Jurkat, Clone E6-1 (cell line): ENCODE measurements at places on chromosomes 16 and 17.

DNA sequence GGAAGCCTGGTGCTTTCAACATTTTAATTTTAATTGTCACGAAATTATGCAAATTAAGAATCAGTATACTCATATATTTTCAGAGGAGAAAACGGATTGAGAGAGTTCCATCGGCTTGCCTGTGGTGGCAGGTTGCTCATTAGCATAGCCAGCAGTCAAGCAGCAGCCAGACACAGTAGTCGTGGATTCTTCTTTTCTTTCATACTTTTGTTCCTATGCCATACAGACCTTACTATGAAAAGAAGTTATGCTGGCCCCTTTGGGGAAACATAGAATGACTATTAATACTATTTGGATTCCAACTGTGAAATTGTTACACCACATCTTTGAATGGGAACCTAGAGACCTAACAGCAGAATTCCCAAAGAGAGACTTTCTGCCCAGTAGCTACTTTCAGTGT, 617.7 kb upstream of the CA10 start:
- no peak for DNase-seq

GRCh38 chr17:67157732-67158639, 87.0 kb downstream of the HELZ start:
- DNase-seq: no peak

GRCh38 chr17:30278032-30278431, 13.7 kb downstream of the BLMH start:
- no peak for DNase-seq

DNA sequence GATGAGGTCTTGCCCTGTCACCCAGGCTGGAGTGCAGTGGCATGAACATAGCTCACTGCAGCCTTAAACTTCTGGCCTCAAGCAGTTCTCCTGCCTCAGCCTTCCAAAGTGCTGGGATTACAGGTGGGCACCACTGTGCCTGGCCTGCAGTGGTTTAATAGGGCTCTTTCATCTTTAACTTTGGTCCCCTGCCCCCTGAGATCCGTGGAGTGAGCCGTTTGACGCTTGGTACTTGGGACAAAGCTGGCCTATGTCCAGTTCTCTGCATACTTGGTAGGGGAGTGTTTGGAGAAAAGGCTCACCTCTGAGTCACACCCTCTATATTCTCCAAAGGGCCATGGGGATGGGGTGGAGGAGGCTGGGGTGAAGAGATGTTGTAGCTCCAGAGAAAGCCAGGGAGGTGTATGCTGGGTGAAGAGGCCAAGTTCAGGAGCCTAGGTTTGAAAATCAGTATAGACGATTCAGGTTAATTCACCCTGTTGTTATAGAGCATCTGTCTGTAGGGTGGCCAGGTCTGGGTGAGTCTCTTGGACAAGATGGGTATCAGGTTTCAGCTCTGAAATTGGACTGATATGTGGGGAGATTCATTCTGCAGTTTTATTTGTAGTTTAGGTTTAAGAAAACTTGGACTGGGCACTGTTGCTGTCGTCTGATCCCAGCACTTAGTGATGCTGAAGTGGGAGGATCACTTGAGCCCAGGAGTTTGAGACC, 17.6 kb downstream of the ABCC1 start:
- no peak for DNase-seq

GRCh38 chr17:56028837-56029236, 124.4 kb upstream of the ANKFN1 start:
- DNase-seq: no peak

- DNase-seq: no peak
Observed at GRCh38 chr16:53865494-53865863, 161.5 kb downstream of the FTO start.

DNA sequence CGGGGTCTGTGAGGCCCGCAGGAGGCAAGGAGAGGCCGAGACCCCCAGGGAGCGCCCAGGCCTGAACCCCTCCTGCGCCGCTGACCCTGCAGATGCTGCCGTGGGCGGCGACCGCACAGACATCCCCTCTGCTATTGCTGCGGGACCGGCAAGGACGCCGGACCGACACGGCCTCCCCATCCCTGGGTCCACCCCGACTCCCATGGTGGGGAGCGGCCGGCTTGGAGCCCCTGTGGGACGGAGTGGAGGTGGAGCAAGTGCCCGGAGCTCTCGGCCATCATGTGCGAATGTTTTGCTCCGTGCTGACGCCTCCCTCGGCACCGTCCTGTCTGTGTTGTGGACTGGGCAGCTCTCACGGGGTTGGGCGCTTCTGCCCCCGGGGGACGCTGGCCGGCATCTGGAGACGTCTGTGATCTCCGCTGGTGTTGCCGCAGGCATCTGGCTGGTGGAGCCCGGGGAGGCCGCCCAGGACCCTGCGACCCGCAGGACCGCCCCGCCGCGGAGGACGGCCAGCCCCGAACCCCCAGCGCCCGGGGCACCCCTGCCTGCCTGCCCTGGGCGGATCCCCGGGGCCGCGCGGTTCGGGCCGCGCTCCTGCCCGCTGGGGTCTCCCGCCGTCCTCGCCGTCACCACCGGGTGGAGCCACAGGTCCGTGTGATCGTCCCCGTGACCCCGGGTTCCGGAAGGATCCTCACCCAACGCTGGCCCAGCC, 12.8 kb upstream of the GNG13 start:
- DNase-seq: no peak

DNA sequence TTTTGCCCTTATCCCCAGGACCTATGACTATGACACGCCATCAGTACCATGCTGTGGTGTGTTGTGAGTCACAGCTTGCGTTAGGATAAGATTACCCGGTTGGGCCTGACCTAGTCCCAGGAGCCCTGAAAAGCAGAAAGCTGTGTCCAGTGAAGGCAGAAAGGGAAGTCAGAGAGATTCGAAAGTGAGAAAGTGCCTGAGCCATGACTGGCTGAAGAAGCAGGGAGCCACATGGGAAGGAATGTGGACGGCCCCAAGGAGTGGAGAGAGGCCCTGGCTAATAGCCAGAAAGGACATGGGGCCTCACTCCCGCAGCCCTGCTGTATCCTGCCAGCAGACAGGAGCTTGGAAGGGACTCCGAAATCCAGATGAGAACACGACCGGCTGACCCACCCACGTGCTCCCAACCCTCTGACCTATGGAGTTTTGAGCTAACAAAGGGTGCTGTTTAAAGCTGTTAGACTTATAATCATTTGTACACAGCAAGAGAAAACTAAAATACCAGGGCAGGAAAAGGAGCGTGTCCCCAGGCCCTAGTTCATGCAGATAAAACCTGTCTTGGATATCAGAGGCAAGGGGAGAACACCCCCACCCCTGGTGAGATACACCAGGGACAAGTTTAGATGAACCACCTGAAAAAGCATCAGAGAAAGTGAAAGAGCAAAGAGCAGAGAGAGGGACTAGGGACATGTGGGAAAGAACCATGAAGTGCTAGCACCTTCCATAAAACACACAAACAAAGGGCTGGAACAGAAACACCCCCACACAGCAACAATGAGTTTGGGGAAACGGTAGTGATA, 115.3 kb downstream of the SLC39A11 start:
- DNase-seq: no peak

DNA sequence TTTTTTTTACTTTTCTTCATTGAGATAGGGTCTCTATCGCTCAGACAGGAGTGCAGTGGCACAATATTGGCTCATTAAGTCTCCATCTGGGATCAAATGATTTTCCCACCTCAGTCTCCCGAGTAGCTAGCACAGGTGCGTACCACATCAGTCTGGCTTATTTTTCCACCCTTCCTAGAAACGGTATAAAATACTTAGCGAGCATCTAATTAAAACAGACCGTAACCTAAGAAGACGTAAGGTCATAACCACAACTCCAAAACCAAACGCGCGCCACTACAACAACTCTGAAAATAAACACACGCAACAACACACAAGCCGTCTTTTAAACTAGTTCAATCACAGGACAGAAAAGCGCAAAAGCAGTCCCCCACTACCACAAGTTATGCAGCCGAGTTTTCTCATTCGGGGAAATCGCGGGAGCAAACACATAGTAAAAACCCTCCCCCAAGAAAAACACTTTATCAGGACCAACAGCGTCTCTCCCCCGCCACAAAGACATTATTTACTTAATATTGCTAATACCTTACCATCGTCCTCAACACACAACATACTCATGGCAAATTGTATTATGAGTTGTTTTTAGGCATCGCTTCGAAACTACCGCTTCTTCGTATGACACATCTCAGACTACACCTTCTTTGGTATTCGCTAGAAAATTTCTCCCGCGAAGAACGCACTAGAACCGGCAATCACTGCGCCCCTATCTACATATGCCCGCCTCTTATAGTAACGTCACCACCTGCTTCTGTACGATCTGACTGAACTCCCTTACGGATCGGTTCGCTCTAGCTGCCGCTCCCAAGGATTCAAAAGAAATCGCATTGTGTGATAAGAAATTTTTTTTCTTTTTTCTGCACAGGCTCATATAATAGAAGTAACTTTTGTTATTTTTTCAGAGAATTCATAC, 32.8 kb downstream of the TEX14 start:
- DNase-seq: peak; percentile 93

DNA sequence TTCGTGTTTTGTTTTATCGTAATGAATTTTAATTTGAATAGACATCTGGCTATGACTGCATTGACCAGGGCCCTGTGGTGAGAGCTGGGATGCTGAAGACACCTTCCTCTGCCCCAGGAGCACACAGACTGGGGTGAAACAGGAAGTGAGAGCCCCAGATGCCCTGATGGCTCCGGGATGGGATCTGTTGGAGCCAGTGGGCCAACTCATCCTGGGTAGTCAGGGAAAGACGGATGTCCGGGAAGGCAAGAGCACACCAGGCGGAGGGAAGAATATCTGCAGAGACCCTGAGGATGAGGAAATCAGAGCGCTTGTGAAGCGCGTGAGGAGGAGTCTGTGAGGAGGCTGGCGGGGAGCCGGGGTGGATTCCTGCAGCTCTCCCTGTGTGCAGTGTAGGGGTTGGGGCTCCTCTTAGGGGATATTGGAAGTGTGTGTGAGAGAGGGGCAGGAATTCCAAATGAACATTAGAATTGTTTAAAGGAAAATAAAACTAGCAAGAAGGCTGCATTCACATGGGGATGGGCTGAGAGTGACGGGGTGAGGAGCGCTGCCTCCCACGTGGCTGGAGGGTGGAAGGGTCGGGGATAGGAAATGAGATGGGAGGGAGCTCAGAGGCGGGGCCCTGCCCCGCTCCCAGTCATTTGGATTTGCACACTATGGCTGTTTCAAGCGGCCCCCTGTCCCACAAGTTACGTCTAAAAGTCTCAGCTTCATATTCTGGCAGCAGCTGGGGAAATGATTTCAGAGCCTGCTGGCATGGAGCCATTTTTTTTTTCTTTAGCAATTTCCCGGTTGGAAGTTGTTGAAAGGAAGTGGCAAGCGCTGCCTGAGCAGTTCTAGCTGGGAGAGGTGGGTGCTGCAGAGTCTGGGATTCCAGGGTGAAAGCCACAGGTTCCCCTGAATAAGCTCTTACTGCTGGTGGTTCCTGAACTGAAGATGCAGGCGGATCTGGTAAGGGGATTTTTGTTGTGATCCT, 71.2 kb upstream of the LGALS9 start:
- DNase-seq: no peak

DNA sequence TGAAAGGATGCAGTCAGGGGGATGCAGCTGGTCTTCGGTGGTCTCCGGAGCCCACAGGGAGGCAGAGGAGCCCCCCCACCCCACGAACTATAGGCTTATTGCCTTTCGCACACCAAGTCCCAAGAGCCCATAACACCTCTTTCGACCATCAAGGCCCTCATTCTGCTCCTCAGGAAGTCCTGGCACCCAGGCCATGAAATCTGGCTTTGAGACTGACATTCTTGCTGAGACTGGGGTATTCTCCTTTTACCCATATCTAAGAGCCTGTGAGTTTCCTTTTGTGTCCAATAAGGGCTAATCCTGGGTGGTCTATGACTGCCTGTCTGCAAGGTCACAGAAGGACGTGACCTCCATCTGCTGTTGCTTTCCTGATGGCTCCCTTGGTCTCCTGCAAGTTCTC, 6.4 kb upstream of the ARL4D start:
- DNase-seq: no peak

- DNase-seq: peak; percentile 54
Observed at GRCh38 chr17:59311051-59311468, 20.4 kb upstream of the YPEL2 start.

DNA sequence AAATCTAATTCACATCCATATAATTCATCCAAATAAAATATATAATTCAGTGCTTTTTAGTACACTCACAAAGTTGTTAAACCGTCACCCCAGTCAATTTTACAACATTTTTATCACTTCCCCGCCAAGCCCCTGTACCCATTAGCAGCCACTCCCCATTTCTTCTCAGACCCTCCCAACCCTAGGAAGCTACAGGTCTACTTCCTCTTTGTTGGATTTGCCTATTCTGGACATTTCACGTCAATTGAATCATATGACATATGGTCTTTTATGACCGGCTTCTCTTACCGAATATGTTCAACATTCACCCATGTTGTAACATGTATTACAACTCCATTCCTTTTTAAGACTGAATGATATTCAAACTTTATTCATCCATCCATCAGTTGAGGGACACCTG, 19.9 kb upstream of the MLKL start:
- no peak for DNase-seq

DNA sequence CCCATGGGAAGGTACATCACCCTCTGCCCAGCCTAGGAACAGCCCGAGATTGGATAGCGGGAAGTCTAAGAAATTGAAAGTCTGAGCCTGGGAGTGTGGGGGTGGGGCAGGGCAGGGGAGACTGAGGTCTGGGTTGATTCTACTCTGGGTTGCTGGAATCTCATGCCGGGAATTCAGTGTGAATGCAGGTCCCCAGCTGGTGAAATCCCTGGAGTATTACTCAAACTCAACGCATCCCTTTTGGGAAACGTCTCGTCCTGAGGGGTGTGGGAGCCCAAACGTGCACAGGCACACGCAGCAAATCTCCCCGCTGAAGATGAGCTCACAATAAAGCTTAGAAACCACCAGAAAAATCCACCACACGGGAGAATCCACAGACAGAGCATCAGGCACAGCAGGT, 55.4 kb downstream of the SOCS1 start:
- DNase-seq: no peak

DNA sequence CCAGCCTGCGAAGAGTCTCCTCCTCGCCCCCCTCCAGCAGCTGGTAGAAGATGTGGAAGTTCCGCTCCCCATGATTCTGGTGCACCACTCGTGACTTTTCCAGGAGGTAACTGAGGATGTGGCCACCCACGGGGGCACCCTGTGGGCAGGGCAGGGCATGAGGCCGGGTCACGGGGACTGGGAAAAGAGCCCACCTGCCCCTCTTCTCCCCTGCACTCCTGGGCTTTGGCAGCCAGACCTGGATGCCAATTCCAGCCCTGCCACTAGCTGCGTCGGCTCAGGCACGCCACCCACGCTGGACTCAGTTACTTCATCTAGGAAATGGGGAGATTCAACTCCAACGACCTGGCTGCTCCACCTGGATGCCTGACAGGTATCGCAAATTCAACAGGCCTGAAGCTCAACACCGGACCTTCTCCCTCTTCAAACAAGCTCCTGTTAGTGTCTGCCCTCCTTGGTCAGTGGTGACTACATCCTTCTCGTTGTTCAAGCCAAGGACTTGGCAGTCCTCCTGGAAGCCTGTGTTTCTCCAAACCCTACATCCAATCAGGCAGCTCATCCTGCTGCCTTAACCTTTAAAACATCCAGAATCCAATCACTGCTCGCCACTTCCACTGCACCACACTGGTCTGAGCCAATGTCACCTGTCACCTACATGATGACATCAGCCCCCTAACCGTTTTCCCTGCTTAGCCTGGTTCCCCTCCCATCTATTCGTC, 11.6 kb downstream of the MYO1C start:
- DNase-seq: no peak

- no peak for DNase-seq
Observed at GRCh38 chr16:71590584-71590983, 13.7 kb upstream of the TAT start.

- DNase-seq: peak; percentile 47
Observed at GRCh38 chr17:48561884-48562810, 16.0 kb downstream of the HOXB4 start.
